ENCODE measurements at places on chromosomes 3 and 15. TPM values are rescaled to one million over a fixed set of nuclear protein-coding genes. Genes with fewer than 3 reads are reported as not detected.

Gene HGD
- total RNA-seq: 2.6 TPM

Gene ACKR4
- 0.25 TPM for total RNA-seq

Gene STRIT1
- total RNA-seq: not detected

- H3K36me3 ChIP-seq: no peaks in the 10 kb centered on the region
- peaks cover 45% of the 10 kb centered on the region for H3K27me3 ChIP-seq
- DNase-seq: no peak
- H3K27ac ChIP-seq: no peak overlapping the region
- H3K4me1 ChIP-seq: no peaks in the 10 kb centered on the region
Measured at GRCh38 chr3:10998542-10998941, 6.0 kb downstream of the SLC6A1 start.

DNA sequence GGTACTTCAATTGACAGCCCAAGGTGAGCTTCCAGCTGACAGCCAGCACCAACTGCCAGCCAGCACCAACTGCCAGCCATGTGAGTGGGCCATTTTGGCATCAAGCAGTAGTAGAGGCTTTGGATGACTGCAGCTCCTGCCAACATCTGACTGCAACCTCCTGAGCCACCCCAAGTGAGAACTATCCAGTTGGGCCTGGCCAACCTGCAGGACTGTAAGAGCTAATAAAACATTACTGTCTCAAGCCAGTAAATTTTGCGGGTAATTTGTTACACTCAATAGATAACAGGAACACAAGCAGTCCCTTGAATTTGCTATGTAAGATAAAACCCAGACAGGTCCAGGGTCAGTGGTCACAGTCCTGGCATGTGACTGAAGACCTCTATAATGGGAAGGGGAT, 29.7 kb downstream of the EPHB1 start:
- H3K27ac ChIP-seq: no peak overlapping the region
- no peaks in the 10 kb centered on the region for H3K27me3 ChIP-seq
- no peak for DNase-seq
- no peaks in the 10 kb centered on the region for H3K4me1 ChIP-seq

GRCh38 chr3:156449710-156450574, 105.0 kb downstream of the SSR3 start:
- H3K27ac ChIP-seq: no peak overlapping the region
- no peaks in the 10 kb centered on the region for H3K4me1 ChIP-seq
- no peak for DNase-seq

- no peak overlapping the region for H3K4me3 ChIP-seq
- peaks cover 15% of the 10 kb centered on the region for H3K27me3 ChIP-seq
- no peak for DNase-seq
- H3K36me3 ChIP-seq: no peaks in the 10 kb centered on the region
Measured at GRCh38 chr15:73028831-73029451, 23.3 kb upstream of the NEO1 start.

DNA sequence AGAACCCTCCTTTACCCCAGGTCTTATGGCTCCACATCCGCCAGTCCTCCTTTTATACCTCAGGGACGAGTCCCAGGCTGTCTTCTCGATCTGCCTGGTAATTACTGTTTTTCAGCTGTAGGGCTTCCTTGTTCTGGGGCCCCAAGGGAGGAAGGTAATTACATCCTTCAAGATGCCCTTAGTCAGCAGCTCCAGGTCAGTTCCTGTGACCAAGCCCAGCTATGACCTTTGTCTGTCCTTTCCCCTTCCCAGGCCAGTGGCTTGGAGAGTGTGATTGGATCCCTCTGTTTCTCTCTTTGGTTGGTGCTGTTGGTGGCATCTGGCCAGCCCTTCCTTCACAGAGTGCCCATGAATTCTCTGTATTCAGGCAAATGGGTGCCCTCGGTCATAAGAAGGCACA, 92.6 kb downstream of the AAGAB start:
- DNase-seq: no peak
- peaks cover 16% of the 10 kb centered on the region for H3K36me3 ChIP-seq
- H3K4me1 ChIP-seq: no peaks in the 10 kb centered on the region
- H3K4me3 ChIP-seq: no peak overlapping the region
- H3K27ac ChIP-seq: no peak overlapping the region
